Activated naive CD4-positive, alpha-beta T cell (primary cell): ENCODE measurements at places on chromosomes 6 and 20.

DNA sequence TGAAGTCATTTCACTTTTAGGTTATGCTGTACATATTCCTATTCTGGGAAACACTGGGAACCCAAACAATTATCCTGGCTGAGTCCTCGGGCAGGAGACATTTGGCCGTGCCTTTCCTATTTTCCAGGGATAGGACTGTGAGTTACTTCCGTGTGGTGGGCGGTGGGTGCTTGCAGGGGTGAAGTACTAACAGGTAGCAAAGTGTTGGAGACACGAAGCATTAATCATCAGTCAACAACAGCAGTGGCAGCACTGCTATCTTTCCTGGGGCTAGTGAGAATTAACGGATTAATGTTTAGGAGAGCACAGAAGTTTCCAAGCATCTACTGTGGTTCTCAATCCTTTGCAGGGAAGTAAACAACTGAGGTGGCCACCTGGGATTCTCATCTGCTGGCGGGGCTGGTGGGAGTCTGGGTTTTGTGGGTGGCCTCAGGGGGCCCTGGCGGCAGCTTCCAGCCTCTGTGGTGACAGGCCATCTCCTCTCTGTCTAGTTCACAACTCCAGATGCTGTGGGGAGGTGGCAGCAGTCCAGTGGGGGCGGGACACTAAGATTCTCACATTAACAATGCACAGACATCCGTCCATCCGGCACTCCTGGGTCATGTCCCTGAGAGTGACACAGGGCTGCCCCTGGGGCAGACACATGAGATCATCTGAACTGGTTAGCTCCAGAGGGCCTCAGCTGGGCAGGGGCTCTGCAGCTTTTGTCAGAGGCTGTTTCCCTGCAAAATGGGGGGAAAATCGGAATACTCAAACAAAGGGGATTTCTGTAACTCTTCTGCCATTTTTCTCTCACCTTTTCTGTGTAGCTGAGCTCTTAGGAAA lies 90.9 kb downstream of the GJA10 start:
- no peak for DNase-seq

DNA sequence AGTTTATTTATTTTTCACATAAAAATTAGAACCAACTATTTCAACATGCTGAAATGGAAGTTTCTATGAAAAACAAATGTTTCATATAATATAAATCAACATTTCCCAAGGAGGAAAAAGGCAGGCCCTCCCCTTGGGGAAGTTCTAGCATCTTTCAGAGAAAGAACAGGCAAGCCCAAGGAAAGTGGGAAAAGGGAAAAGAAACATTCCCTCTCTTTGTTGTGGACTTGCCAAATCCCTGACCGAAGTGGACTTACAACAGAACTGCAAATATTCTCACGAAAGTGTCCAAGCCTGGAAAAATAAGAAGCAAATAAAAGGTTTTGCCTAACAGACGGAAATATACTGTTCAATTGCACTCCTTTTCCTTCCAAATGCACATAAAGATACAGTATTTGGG lies 214.4 kb downstream of the ATXN1 start:
- DNase-seq, result no peak

DNA sequence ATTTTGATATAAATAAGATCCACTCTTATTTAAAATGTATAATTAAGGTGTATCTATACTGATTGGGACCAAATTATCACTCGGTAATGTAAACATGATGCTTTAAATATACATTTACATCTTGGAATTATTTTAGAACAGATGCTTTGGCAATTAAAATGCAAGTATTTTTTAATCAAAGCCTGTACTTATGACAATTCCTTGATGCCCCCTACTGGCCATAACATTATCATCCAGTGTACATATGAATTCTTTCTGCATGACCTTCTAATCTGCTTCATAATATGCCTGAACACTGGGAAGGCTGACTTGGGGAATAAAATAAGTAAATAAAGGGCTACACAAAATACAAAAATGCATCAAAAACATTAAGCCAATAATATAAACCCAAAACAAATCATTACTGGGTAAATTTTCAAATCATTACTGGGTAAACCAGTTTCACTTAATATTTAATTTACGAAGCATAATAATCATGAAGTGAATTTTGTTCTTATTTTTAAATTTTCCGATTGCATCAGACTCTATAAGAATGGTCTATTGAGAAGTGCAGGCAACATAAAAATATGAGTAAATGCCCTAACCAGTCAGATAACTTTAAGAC lies 65.1 kb downstream of the CGA start:
- no peak for DNase-seq

GRCh38 chr6:36978421-36979346 lies 7.3 kb downstream of the MTCH1 start:
- no peak for DNase-seq

DNA sequence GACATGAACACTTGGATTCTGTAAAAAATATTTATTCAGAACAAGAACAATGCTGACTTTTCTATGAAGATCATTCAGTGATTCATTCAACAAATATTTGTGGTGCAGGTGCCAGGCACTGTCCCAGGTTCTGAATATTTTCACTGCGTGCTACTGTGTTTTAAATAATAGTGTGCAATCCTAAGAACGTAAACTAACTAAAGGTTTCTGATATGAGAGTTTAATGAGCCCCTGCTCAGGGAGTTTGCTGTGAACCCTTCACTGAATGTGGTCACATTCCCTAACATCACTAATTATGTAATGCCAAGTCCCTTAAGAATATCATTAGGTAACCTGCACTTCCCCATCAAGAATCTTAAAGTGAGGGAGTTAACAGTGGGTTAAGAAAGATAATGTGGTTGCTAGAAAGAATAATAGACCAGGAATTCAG lies 1.7 kb upstream of the TMEM170B start:
- DNase-seq, result no peak

DNA sequence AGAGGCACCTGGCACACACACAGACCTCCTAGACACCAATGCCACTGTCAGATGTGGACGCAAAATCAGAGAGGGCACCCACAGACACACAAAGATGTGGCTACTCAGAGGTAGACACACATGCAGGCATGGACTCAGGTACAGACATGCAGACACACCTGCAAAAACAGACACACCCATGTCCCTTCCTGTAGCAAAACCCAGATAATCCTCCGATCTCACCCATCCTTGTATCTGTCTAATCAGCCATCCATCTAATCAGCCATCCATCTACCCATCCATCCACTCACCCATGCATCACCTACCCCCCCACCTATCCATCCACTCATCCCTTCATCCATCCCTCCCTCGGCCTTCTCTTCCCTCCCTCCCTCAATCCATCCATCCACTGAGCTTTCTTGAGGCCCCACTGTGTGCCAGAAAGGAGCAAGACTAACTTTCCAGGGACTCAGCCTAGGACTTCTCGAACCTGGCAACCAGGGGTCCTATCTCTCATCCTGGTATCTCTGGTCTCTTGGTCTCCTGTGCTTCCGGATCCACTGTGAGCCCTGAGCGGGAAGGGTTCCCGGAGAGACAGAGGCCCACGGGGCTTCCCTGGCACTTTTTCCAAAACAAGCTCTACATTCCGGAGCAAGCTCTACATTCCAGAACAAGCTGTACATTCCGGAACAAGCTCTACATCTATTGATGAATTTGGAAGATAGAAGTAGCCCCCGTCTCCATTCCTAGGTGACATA lies 1.1 kb upstream of the TGM2 start:
- no peak for DNase-seq

- DNase-seq, result no peak
These were observed 160.9 kb upstream of the SPTLC3 start for GRCh38 chr20:12847872-12848271.

GRCh38 chr6:170355661-170356060 lies 49.1 kb downstream of the FAM120B start:
- DNase-seq, result no peak

DNA sequence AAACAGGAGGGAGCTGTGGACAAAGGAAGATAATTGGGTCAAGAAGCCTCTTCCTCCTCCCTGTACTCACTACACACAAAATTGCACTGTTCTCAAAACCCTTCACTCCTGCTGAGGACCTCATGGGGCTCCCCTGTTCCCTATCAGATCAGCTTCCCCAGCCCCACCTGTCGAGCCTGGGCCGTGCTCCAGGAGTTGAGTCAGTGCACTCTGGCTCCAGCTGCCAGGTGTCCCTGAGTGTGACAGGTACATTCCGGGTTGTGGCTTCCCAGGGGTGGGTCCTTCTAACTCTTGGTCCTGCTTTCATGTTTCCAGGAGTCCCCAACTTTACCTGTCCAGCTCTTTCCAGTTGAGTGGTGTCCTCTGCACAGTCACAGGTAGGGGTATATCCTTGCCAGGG lies 8.4 kb downstream of the RAB5IF start:
- no peak for DNase-seq

DNA sequence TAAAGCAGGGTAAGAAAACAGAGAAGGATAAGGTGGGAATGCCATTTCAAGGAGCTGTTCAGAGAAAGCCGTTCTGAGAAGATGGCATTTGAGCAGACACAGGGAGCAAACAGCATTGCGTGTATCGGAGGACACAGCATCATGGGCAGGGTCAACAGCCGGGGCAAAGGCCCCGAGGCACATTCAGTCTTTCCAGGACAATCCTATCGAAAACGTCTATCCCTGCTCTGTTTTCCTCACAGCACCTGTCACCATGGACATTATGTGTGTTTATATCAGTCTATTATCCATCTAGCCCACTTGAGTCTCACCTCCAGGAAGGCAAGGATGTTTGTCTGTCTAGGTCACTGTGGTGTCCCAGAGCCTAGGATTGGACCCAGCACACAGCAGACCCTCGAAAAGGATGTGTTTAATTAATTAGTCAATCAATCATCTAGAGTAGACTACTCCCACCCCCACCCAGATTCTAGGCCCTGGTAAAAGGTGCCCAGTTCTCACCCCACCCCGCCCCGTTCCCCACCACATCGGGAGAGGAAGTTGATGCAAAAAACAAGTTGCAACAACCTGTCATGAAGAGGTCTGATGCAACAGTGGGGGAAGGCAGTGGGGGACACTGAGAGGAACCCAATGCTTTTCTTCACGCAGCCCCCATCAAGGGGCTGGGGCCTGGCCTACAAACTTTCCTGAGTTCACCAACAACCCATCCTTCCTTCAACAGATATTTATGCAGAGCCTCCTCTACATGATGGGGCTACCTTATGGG lies 66.6 kb downstream of the PREX1 start:
- peak; percentile 13 for DNase-seq

- no peak for DNase-seq
These were observed 43.4 kb upstream of the SIRPG start for GRCh38 chr20:1700990-1701389.

GRCh38 chr6:169391473-169392071 lies 137.9 kb upstream of the THBS2 start:
- no peak for DNase-seq
